ENCODE measurements at places on chromosomes 1 and 21.

- DNase-seq, result no peak
Observed at GRCh38 chr1:244861683-244862082, 2.7 kb downstream of the HNRNPU start.

- DNase-seq, result peak; percentile 21
Observed at GRCh38 chr1:226790545-226791181, 51.6 kb upstream of the ITPKB start.

DNA sequence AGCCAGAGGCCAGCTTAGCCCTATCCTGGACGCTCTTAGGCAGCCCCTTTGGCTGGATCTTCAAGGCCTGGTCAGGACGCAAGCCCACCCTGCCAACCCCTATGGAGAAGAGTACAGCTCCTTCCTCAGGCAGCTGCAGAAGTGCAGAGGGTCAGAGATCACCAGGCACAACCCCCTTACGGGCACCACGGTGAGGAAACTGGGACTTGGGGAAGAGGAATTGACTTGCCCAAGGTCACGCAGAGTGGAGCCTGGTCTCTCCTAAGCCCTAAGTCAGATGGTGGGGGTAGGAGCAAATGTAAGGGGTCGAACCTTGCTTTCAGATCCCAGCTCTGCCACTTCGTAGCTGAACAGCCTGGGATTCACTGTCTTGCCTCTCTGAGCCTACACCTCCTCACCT is 3.7 kb downstream of the E2F2 start:
- no peak for DNase-seq

GRCh38 chr1:71231751-71232150 is 150.9 kb upstream of the ZRANB2 start:
- no peak for DNase-seq

- no peak for DNase-seq
Observed at GRCh38 chr1:8908388-8909151, 30.1 kb upstream of the ENO1 start.

GRCh38 chr1:38787041-38787440 is 72.5 kb downstream of the RRAGC start:
- no peak for DNase-seq

- DNase-seq, result no peak
Observed at GRCh38 chr1:224245188-224245587, 62.1 kb downstream of the DEGS1 start.

DNA sequence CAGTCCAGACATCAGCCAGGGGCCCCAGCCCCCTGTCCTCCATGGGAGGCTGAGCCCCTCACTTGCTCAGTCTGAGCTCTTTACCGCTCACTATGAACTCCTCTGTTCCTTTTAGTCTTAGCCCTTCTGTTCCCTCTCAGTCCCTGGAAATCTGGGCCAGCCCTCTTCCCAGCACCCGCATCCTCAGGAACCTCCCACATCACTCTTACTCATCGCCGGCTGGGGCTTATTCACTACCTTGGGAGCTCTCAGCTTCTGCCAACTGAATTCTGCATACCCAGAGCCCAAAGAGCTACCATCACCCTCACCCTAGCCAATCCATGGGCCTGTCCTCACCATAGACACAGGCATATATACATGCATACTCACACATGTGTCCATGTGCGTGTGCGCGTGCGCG is 11.5 kb downstream of the KNCN start:
- DNase-seq, result no peak

- no peak for DNase-seq
Observed at GRCh38 chr1:191798178-191798577, 360.1 kb upstream of the RGS18 start.

DNA sequence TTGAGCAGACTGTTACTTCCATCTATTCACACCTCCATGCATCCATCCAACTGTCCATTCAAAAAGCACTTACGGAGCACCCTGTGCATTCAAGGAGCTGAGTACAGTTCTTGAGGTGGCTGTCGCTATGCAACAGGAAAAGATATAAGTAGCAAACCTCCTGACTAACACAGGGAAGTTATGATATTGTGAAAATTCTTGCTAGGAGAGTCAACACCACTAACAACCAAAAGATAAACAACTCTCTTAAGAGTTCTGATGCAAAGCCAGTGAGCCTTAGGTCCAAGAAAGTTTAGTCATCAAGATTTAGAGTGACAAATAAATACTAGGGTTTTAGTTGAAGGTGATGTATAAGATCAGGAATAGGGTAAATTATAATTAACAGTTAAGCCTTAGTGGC is 44.5 kb upstream of the TRIM45 start:
- no peak for DNase-seq

DNA sequence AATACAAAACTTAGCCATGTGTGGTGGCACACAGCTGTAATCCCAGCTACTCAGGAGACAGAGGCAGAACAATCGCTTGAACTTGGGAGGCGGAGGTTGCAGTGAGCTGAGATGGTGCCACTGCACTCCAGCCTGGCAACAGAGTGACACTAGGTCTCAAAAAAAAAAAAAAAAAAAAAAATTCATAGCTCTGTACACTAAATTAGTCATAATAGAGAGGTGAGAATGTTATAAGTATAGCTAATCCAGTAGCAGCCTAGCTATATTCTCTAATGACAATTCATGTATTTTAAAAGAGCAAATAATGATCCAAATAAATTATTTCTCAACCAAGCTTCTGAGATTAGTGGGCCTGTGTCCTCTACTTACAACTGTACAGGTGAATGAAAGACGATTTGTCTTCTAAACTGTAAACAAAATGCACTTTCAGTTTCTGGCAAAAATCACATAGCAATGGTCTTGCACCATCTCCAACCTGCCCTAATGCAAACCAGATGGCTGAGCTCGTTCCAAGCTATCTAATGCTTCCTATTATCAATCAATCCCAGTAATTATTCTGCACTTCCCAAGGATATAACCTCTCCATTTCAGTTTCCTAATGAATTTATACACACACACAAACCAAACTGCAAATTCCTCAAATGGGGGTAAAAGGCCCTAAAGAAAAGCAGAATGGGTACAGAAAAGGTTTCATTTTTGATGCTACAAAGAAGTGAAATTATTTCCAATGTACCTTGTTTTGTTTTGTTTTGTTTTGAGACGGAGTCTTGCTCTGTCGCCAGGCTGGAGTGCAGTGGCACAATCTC is 56.5 kb downstream of the GATAD2B start:
- no peak for DNase-seq

GRCh38 chr1:244066954-244067716 is 16.1 kb downstream of the ZBTB18 start:
- no peak for DNase-seq

DNA sequence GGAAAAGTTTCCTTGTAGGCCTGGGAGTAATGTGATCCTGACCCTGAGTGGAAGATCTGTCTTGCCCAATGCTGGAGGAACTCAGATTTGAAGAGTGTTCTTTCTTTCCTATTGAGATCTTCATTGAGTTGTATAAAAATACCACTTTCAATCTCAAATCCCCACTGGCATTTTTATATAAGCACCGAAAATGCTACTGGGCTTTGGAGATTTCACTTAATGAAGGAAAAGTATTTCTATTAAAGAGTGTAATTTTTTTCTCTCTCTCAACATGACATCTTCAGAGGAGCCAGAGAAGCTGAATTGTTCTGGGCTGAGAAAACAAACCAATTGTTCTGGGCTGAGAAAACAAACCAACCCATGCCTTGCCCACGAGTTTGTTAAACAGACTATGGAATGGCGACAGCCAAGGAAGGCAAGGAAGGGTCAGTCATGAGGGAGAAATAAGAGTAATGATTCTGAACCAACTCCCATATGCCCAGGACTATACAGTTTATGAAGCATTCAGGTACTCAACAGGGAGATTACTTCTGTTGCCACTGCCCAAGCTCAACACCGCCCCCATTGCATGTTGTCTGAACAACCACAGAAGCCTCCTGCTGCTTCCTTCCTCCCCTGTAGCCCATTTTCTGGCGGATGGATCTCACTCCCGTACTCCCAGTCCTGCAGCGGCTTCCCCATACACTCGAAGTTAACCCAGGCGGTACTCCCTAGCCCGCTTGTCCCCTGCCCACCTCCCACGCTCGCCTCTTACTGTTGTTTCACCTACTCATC is 103.2 kb downstream of the BEND5 start:
- DNase-seq, result no peak

DNA sequence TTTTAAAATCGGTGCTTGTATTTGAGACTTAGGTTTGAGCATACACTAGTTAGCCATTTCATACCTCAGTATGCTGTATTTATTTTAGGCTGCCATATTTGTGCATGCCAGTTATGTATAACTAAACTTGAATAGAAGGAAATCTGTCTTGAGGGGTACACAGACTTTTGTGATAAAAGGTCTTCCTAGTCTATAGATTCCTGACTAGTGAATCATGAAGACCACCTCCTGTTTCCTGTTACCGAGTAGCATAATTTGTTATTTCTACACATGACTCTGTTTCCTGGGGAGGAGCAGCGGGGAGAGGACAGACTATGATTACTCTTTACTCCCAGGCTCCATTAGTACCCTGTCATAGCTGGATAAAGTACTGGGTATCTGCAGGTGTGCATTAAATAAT is 316.8 kb upstream of the SNX7 start:
- no peak for DNase-seq

DNA sequence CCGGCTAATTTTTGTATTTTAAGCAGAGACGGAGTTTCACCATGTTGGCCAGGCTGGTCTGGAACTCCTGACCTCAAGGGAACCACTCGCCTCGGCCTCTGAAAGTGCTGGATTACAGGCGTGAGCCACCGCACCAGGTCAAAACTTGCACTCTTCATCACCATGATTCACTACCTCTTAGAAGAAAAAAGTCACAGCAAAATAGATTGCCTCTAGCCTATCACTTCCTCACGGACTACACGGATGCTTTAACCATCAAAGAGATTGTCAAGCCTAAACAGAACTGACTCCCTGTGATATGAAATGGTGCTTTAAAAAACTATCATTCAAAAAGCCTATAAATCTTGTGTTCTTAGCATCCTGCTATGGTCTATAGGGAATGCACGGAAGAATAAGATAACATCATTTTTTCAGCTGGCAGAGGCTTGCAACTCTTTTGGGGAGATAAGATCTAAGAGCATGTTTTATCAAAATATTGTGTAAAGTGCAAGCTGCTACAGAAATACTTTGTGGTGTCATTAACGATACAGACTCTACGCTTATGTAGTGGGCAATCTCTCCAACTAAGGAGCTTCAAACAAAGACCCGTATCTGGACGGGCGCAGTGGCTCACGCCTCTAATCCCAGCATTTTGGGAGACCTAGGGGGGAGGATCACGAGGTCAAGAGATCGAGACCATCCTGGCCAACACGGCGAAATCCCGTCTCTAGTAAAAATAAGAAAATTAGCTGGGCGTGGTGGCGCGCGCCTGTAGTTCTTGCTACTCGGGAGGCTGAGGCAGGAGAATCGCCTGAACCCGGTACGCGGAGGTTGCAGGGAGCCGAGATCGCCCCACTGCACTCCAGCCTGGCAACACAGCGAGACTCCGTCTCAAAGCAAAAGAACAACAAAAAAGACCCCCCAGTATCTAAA is 966 bp downstream of the TFB2M start:
- no peak for DNase-seq

GRCh38 chr1:42657981-42658876 is at the start of gene PPIH:
TSS of gene PPIH (plus strand) at chr1:42658423. CDS start at chr1:42658447, 24 bp downstream.
- DNase-seq, result peak; percentile 97

DNA sequence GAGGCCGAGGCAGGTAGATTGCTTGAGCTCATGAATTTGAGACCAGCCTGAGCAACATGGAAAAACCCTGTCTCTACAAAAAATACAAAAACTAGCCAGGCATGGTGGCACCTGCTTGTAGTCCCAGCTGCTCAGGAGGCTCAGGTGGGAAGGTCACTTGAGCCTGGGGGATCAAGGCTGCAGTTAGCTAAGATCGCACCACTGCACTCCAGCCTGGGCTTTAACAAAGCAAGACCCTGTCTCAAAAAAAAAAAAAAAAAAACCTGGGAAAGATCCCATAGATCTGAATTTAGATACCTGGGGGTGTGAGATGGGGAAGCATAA is 32.9 kb downstream of the NIBAN1 start:
- no peak for DNase-seq

GRCh38 chr1:226890331-226891108 is 20.1 kb downstream of the PSEN2 start:
- no peak for DNase-seq

GRCh38 chr1:167803358-167804207 is 81.8 kb downstream of the MPZL1 start:
- peak; percentile 90 for DNase-seq

DNA sequence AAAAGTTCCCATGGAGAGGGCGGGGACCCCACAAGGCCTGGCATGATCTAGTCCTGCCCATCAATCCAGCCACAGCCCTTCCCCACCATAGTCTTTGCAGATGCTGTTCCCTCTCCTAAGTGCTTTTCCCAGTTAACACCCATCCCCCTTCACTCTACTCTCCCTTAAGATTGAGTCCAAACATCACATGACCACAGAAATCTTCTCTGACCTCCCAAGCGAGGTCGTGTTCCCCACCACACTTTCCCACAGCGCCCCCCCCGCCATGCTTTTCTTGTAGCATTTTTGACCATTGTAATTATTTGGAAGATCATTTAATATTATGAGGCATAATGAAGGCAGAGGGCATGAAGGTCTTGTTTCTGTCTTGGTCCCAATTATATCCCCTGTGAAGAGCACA is 4.3 kb upstream of the HSPG2 start:
- no peak for DNase-seq

GRCh38 chr1:12610305-12610935 is 7.6 kb downstream of the DHRS3 start:
- DNase-seq, result no peak

DNA sequence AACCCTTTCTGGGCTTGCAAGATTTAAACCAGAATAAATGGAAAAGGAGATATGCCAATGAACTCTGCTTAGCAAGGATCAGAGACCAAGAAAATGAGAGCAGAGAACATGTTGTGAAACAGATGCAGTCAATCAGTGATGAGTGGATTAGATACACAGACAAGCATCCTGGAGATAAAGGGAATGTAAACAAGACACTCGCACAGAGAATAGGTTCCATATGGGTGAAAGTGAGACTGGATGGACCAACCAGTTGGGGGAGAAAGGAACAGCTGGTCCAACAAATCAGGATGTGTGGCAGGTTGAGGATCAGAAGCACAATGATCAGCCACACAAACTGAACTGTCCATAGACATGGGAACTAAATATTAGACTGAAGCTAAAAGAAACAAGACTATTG is 338.2 kb downstream of the ASTN1 start:
- no peak for DNase-seq

DNA sequence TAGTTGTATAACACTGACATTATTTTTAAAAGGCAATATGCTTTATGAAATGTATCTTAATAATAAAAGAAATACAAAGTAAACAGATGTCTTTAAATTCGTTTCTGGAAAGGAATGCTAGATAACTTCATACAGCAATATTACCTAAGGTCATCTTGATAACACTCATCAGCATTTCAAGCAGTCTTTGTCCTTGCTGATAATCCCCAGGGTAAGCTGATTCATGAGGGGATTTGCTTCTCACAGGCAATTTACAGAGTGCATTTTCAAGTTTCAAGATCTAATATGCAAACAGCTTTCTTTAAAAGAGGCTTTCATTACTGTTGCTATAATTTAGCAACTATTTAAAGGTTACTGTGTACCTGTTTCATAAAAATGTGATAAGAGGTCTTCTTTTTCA is 75.2 kb upstream of the NEK2 start:
- DNase-seq, result no peak

DNA sequence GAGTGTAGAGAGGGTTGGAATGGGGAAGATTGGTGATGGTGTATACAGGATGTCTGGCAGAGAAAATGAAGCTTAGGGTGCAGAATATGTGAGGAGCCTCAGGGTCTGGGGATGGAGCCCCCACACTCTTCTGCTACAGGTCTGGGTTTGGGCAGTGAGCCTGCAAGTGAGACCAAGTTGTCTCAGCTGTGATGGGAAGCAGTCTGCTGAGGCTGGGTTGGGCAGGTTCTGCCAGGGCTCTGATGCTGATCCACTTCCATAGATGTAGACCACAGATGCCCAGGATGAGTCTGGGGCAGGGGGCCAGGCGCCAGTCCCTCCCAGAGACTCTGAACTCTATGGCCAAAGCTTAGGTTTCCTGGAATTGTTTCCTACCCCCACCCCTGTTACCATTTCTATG is 516.9 kb downstream of the PTPRU start:
- DNase-seq, result no peak

All from activated naive CD4-positive, alpha-beta T cell treated with anti-CD3 and anti-CD28 coated beads, Interleukin-2, amount 50 U/mL, for 16 hours (primary cell).